Activated CD8-positive, alpha-beta T cell treated with anti-CD3 and anti-CD28 coated beads for 36 hours (primary cell): ENCODE measurements at places on chromosomes 5 and 9.

- no peak for DNase-seq
These were observed 328.8 kb downstream of the PRELID2 start for GRCh38 chr5:145506185-145506850.

DNA sequence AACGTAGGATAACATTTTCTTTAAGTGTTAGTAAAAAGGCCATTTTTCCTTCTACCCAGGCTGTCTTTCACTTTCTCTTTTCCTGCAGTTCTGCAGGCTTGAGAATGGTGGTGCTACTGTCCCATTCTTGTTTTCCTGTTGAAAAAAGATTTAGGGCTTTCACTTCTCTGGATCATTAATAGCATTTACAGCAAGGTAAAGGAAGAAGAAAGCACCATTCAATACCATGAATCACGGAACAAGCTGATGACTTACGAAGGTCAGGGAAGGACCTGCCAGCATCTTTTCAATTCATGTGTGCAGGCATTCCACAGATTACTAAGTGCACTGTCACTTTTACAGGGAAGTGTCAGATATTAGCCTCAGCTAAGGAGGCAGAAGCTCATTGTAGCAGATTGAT, 292.8 kb downstream of the YTHDC2 start:
- DNase-seq, result no peak

DNA sequence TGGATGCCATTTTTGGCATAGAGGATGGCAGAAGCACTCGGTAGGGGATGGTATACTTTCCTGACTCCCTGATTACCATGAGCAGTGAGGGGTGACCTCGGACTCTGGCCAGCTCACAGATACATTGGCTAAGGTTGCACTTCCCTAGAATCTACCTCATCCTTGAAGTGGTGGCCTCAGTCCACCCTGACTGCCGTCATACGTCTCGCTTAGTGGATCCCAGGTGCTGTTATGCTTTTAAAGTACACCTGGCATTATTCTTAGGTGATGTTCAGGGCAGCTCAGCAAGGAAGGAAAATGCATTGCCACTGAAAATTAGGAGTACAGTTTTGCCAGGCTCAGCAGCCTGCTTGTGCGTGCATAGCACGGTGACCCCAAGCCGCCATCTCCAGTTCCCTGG, 87.3 kb downstream of the SYK start:
- DNase-seq, result no peak

DNA sequence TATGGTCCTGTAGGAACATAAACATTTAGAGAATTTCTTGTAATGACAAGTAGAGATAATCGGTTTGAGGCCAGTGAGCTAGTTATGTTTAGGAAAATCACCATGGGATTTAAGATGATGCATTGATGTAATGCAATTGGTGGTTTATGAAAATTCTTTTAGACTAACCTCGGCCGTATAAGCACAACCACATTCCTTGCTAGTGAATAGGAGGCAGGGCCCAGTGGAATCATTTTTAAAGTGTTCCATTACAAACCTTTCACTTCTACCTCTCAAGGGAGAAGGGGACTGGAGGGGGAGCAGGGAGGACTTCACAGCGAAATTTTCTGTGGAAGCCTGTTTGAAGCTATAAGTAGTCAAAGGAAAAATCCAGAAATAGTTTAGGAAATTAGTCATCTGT, 71.8 kb upstream of the NFIL3 start:
- DNase-seq, result no peak
